Caco-2 (cell line): ENCODE measurements at places on chromosomes 2 and 18. TPM values are rescaled to one million over a fixed set of nuclear protein-coding genes. Genes with fewer than 3 reads are reported as not detected.

DNA sequence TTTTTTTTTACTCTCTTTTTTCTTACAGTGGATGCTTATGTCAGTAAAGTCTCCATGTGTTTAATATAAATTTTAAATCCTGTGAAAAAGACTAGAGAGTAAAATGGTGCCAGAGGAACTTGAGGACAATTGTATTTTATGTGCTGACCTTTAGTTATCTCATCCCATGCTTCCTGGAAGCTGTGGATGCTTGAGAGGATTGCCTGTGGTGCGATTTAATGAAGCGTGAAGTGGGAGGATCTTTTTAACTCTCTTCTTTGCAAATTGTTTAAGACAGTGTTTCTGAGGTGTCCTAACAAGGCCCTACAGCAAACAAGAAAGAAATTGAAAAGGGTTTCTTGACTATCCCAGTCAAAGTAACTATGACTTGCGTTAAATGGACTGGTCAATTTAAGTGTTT is 84.2 kb downstream of the DTNA start:
- no peak for DNase-seq
- no peaks in the 10 kb centered on the region for H3K4me1 ChIP-seq
- no peaks in the 10 kb centered on the region for H3K27me3 ChIP-seq
- H3K27ac ChIP-seq: no peak overlapping the region

DNA sequence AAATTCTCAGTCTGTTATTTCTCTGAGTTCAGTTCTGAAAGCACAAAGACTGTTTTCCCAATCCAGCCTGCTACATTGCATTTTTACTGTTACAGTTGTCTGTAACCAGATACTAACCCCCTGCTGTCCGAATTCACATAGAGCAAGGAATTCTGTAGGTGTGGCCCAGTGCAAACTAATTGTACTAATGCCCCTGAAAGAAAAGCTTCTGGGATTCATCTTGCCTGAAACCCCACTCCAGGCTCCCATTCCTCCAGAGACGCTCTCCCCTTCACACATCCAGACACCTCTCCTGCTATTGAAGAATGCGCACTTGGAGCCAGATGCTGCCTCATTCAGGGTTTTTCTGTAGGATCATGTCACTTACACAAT is 127.0 kb downstream of the TTC32 start:
- no peak overlapping the region for H3K27ac ChIP-seq
- no peaks in the 10 kb centered on the region for H3K27me3 ChIP-seq
- H3K4me1 ChIP-seq: no peaks in the 10 kb centered on the region

DNA sequence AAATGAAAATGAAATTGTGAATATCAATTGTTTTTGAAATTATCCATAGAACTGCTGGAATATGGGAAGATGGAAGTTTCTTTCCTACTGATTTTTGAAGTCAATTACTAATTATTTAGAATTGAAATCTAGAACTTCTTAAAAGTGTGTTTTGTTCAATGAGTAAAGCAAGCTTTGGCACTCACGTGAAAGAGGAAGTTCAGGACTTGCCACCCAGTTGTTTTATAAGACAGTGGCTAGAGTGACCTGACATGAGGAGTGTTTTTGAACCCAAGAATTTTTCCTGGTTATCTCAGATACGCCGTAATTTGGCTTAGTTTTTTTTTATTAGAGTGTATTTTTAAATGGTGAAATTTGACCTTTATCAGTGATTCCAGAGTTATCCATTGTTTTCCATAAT is 3.5 kb downstream of the MXD1 start:
- no peak overlapping the region for H3K27ac ChIP-seq
- H3K36me3 ChIP-seq: no peaks in the 10 kb centered on the region
- H3K27me3 ChIP-seq: no peaks in the 10 kb centered on the region
- H3K4me3 ChIP-seq: no peak overlapping the region
- H3K4me1 ChIP-seq: no peaks in the 10 kb centered on the region

GRCh38 chr18:23618862-23619387 is 32.6 kb upstream of the NPC1 start:
- no peaks in the 10 kb centered on the region for H3K27me3 ChIP-seq
- no peak overlapping the region for H3K27ac ChIP-seq
- 0 out of 2 replicates have a peak, but pooled peaks cover 7% of the 10 kb centered on the region for H3K4me1 ChIP-seq
- no peaks in the 10 kb centered on the region for H3K36me3 ChIP-seq
- peak overlapping the region; percentile 16 for H3K4me3 ChIP-seq
- DNase-seq: no peak

DNA sequence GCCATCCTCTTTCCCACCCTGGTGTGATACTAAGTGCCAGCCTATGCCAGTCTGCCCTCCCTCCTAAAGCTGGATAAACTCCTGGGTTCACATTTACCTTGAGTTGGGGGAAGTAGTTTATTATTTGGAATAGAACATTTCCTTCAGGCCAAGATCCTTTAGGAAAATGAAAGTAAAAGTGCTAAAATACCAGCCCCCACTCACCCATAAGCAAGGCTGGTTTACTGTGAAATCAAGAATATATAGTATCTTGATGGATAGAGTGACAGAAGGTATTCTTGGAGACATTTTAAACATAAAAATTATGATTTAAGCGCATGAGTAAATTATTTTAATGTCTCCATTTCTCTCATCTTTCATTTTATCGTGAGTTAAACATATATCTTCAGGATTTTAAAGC is 27.1 kb downstream of the ZNF532 start:
- H3K27me3 ChIP-seq: no peaks in the 10 kb centered on the region
- no peak for DNase-seq
- no peaks in the 10 kb centered on the region for H3K36me3 ChIP-seq
- no peak overlapping the region for H3K27ac ChIP-seq
- no peaks in the 10 kb centered on the region for H3K4me1 ChIP-seq

DNA sequence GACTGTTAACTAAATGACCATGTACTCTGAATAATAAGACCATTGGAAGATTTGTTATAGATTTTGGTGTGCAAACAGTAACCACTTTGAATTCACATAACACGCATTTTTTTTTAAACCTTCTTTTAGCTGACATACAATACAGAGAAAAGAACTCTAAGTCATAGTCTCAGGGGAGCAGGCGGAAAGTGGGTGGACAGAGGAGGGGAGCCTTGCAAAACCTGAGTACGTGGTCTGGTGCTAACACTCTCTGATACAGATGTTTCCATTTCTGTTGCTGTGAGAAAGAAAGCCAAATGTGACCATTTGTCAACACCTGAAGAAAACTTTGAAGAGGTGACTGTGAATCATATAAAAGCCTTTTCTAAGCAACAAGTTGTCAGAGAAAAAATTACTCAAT is 151.8 kb upstream of the GCFC2 start:
- H3K27ac ChIP-seq: no peak overlapping the region
- no peak overlapping the region for H3K4me3 ChIP-seq
- no peaks in the 10 kb centered on the region for H3K36me3 ChIP-seq
- no peaks in the 10 kb centered on the region for H3K27me3 ChIP-seq
- DNase-seq: no peak

DNA sequence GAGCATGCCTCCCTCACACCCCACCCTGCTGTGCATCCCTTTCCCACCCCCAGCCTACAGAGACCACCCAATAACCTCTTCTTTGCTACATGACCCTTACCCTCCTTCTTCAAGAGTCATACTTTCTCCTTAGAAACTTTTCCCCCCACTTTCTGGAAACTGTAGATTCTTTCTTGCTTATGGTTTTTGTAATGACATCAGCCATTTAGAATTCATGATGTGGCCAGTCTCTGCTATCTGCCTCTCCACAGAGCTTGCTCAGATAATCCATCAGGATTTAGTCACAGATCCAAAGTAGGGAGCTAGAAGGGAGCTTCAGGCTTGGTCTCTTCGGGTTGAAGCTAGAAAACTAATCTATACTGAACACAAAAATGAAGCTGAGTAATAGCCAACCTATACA is 36.5 kb downstream of the GALM start:
- DNase-seq: no peak
- peaks cover 2% of the 10 kb centered on the region; the same call in 1 of the 2 replicates for H3K36me3 ChIP-seq
- no peaks in the 10 kb centered on the region for H3K4me1 ChIP-seq

DNA sequence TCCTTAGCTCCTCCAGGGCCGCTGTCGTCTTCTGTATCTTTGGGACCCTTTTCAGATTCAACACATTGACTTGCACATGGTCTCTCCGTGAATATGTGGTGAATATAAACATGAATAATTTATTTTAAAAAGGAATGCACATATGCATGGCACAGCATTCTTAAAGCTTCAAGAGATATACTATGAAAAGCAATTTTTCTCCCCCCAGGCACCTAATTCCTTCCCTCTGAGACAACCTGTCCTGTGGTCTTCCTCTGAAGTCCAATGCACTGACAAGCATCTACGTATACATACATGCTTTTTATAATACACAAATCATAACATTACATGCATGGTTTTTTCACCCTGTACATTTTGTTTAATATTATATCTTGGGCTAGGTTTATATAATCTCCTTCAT is 285.1 kb downstream of the MYT1L start:
- no peaks in the 10 kb centered on the region; the same call in 1 of the 2 replicates for H3K36me3 ChIP-seq
- no peak for DNase-seq
- H3K27ac ChIP-seq: no peak overlapping the region
- H3K4me1 ChIP-seq: no peaks in the 10 kb centered on the region
- no peaks in the 10 kb centered on the region for H3K27me3 ChIP-seq

DNA sequence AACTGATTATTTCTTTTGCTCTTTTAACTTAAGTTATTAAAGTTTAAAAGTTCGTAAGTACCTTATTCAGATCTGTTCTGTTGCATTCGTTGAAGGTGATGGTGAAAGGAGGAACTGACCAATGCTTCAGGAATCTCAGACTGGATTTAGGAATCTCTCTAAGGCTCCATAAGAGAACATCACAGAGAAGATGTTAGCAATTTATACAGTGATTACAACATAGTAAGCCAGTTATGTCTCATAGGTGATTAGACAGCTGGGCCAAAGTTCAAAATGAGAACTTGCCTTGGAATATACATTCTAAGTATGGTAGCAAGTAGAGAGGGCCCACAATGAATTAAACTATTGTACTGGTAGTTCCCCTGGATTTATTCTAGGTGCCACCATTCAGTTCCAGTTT is 3.2 kb downstream of the MARS2 start:
- H3K36me3 ChIP-seq: no peaks in the 10 kb centered on the region; the same call in 1 of the 2 replicates
- DNase-seq: no peak
- H3K4me3 ChIP-seq: no peak overlapping the region
- H3K27ac ChIP-seq: no peak overlapping the region
- no peaks in the 10 kb centered on the region for H3K27me3 ChIP-seq

DNA sequence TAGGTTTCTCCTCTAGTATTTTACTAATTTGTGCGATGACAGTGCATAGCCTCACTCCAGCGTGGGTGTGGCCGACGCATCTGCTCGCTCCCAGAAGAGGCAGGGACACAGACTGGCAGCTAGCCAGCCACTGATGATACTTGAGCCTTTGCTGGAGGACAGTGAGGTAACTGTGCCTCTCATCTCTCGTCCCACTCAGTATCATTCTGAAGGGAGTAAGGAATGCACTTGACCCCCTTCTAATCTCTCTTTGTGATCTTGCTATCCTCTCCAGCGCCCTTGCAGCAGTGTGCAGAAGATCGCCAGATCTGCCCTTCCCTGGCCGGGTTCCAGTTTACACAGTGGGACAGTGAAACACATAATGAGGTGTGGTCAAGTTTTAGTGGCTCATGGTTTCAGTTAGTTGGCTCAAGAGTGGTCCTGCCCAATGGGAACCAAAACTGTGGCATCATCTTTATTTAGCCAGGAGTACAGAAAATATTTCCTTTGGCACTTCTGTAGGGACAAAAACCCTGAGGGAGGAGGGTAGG is 17.5 kb downstream of the NCAPH start:
- no peak overlapping the region for H3K4me3 ChIP-seq
- DNase-seq: no peak
- H3K27me3 ChIP-seq: no peaks in the 10 kb centered on the region
- peaks cover 3% of the 10 kb centered on the region; the same call in 1 of the 2 replicates for H3K36me3 ChIP-seq
- H3K4me1 ChIP-seq: no peaks in the 10 kb centered on the region

DNA sequence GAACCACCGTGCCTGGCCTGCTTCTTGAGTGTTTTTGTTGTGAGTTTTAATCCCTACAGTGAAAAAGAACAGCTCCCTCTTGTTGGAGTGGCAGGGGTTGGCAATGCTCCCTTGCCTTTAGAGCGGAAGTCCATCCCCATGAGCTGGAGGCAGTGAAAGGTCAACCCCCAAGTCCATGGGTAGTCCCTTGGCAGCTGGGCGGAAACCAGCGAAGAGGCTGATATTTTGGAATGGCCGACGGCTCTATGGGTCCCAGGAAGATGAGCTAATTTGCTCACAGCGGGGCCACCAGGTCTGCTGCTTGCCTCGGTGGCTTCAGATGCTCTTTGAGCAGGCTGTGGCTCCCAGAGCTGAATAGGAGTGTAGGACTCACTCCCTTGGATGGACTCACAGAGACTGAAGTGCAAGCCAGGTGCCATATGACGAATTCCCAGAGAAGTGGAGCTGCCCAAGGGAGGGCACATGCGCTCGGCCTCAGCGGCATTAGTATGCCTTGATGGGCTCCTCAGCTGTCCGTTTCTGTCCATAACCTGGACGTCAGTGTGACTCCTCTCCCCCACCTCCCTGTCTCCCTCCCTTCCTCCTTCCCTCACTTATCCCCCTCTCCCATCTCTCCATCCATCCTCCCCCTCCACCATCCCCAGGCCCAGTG is 25.4 kb upstream of the RHOB start:
- no peak overlapping the region for H3K27ac ChIP-seq
- H3K36me3 ChIP-seq: no peaks in the 10 kb centered on the region
- H3K4me1 ChIP-seq: no peaks in the 10 kb centered on the region

DNA sequence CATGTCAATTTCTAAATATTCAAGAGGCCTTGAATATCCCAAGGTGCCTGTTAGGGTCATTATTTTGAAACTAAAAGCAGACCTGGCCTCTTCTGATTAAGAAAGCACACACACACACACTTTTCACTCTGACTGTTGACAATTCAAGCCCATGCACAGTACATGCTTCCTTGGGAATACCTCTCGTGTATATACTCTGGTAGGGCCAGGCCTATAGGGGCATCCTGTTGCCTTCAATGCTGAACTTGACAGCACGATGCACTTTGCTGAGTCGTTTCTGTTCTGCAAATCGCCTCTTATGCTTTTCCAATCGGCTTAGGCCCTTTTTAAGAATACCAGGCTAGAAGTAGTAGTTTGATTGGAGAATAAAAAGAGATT is 40.6 kb downstream of the IWS1 start:
- DNase-seq: no peak
- no peak overlapping the region for H3K27ac ChIP-seq
- H3K4me3 ChIP-seq: no peak overlapping the region
- no peaks in the 10 kb centered on the region for H3K27me3 ChIP-seq
- H3K4me1 ChIP-seq: no peaks in the 10 kb centered on the region

MOCOS gene
- total RNA-seq: 4.1 and 5.5 TPM in 2 replicates

BCL2 gene
- total RNA-seq: 6.3 and 6.5 TPM in 2 replicates

CHRNG gene
- total RNA-seq: not detected in 2 replicates

PLCL1 gene
- total RNA-seq: 1.6 TPM in 2 replicates

NYAP2 gene
- total RNA-seq: 0.07 and 0.11 TPM in 2 replicates

OSBPL6 gene
- 1.0 and 1.5 TPM in 2 replicates for total RNA-seq

SLC16A14 gene
- total RNA-seq: 0.19 TPM in 1 of 2 replicates, not detected in the other
